ENCODE measurements at places on chromosomes 5 and 9.

DNA sequence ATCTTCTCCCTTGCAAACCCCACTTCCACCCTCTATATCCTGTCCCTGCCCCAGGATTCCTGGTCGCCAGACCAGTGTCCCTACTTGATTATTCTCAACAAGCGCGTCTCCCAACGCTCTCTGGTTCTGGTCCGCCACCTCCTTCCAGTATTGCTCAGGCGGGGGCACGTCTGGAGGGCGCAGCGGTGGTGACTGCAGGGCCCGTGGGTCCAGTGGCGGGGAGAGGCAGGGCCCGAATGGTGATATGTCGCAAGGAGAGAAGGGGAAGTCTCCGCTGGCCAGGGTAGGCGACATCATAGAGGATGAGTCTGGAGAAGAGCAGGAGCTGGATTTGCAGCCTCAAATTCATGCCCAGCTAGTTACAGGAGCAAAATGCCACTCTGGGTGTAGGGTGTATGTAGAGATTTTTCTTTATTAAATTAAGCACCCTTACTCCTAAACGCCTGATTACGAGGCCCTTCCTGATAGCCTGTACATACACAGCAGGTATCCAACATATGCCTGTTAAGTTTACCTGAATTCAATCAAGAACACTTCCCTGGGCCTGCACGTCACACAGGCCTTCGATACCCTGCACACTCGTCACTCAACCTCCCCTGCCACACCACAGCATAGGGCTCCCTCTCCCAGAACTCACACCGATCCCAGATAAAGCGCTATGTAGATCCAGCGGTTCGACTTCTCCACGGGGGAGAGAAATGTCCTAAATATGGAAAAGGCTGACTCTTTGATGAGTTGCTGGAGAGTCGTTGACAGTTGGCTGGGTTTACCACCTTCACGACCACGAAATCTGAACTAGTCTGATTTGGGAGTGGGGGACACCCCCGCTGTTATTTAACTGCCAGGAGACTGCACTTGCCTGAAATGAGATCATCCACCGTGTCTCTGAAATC is 4.8 kb downstream of the MCIDAS start:
- DNase-seq = no peak

- no peak for DNase-seq
Observed at GRCh38 chr9:116096853-116097252, 56.7 kb upstream of the PAPPA start.

GRCh38 chr5:173582216-173583111 is 34.0 kb downstream of the BOD1 start:
- no peak for DNase-seq

DNA sequence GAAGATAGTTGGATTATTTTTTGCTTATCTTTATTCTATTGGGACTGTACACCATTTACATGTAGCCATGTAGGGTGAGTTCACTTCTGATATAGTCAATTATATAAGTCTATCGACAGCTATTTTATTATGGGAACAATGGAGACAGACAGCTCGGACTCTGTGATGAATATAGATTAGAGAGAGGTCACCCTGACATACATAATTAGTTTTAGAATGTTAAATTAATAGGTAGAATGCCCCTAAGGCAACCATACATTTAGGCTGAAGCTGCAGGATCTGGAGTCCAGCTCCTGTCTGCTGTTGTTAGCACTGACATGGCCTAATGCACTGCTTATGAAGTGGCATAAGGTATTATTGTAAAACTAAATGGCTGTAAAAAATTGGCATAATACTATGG is 700.8 kb downstream of the MAT2B start:
- no peak for DNase-seq

DNA sequence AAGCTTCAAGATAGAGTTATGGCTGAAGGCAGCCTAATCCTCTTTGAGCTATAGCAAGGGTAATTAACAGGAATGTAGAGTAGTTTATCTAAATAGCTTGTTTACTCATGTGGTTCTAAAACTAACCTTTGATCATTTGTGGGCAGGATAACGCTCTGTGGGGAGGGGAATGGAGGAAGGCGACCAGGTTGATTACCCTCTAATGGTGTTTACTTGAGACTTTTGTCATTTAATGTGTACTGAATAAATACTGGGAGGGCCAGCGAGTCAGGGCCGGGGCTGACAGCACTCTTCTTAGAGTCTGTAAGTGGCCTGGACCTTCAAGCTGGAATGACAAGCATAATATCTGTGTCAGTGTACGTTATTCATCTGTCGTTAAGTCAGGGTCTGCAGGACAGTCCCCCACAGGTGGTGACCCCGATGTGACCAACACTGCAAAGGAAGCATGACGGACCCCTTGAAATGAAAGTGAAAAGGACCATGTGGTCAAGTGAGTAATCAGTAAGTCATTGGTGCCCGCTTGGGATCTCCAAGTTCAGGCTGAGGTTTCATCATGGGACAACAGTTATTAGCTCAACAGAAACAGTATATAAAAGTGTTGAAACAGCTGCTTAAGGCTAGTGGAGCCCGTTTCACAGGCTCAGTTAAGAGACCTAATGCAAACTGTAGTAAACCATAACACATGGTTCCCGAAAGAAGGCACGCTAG is 162.6 kb downstream of the CPLANE1 start:
- no peak for DNase-seq

DNA sequence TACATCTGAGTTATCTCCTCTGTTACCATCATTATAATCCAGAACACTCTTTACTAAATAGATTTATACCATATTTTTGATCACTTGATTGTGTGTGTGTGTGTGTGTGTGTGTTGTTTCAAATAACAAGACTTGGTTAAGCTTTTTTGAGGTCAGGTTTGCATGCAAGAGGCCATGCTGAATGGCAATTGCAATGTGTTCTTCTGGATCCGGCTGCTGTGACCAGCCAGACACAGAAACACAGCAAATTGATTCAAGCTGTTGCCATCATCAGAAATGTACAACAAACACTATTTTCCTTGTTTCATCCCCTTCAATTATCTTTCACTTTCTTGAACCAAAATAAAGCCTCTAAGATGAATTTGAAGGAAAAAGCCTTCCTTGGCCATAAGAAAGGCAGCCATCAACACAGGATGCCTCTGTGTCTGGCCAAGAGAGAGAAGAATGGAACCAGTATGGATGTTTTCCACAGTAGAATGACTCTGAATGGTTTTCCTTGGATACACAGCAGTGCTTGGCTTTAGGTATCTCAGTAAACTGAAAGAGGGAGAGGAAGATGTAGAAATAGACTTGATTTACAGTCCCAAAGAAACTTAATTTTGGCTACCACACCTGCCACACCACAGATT is 53.9 kb downstream of the DPYSL3 start:
- no peak for DNase-seq

- DNase-seq = no peak
Observed at GRCh38 chr9:88995627-88996026, 4.4 kb downstream of the S1PR3 start.

DNA sequence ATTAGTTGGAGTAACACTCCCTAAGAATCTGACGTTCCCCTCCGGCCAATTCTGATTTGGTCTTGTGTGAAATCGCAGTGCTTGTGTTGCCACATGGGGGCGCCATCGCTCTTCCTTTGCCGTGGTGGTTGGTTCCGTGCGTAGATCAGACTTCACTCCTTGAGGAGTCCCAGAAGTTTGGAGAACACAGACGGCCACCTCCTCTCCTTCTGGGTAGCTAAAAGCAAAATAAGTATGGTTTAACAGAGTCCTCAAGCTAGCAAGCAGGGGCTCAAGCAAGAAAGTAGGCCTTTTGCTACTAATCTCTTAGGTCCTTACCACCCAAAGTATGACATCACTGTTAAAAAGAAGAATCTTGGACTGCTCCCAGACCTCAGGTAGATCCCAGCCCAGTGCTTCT is 59.5 kb downstream of the HSPA4 start:
- peak; percentile 84 for DNase-seq

GRCh38 chr9:135701959-135702721 is at the start of gene KCNT1:
KCNT1 (plus strand) TSS chr9:135702185; CDS start chr9:135702259, 74 bp downstream.
- DNase-seq = peak; percentile 68

Data from adrenal gland (tissue), 19 donors.